ENCODE measurements at places on chromosomes 16 and 17. TPM values are rescaled to one million over a fixed set of nuclear protein-coding genes. Genes with fewer than 3 reads are reported as not detected.

Gene NKD1
- total RNA-seq: 0.59 TPM

Gene AATK
- 14.5 TPM for total RNA-seq

Gene KRT39
- not detected for total RNA-seq

Gene TPSD1
- 0.50 TPM for total RNA-seq

Gene ELMO3
- 0.79 TPM for total RNA-seq

Measured in left ventricle myocardium superior (tissue), 1 donor.